ENCODE measurements at places on chromosomes 6 and 20.

DNA sequence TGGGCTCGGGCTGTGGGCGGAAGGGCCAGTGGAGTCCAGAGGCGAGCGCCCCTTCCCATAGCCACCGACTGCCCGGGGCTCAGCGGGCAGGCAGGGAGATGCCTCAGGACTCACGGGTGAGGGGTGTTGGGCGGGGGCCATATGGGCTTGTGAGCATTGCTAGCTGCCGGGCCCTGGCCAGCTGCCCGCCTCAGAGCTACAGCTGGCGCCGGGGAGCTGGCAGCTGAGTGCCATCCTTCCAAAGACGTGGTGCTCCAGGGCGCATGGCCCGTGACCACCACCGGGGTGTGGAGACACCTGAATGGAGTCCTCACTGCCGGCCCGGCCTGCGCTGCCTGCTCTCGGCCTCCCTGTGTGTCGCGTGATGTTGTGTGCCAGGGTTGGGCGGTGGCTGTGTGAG is 10.6 kb upstream of the RBBP8NL start:
- no peak for DNase-seq

DNA sequence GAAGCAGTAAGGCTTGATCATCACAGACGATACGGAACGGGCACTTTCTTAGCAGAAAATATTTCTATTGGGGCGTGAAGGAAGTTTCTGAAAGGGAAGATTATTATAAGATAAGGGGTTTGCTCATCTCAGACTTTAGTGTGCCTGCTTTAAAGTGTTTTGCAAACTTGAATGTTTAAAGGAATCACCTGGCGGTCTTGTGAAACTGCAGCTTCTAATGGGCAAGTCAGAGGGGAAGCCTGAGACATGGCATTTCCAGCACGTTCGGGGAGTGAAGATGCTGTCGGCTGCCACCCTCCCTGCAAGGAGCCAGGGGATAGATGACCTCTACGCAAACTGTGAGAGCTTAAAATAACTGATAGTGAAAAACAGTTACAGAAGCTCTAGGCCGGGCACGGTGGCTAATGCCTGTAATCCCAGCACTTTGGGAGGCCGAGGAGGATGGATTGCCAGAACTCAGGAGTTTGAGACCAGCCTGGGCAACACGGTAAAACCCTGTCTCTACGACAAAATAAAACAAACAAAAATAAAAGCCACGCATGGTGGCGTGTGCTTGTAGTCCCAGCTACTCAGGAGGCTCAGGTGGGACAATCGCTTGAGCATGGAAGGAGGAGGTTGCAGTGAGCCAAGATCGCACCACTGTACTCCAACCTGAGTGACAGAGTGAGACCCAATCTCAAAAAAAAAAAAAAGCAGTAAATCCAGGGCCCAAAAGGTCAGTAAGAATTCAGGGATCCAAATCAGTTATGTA is 2.3 kb upstream of the KIF16B start:
- DNase-seq: no peak

- no peak for DNase-seq
These were observed 81.6 kb upstream of the OPRM1 start for GRCh38 chr6:153957394-153957793.

- no peak for DNase-seq
These were observed 1.2 kb downstream of the PLAGL1 start for GRCh38 chr6:144006736-144007477.

GRCh38 chr6:17413313-17413750 is 19.9 kb downstream of the CAP2 start:
- DNase-seq: no peak

DNA sequence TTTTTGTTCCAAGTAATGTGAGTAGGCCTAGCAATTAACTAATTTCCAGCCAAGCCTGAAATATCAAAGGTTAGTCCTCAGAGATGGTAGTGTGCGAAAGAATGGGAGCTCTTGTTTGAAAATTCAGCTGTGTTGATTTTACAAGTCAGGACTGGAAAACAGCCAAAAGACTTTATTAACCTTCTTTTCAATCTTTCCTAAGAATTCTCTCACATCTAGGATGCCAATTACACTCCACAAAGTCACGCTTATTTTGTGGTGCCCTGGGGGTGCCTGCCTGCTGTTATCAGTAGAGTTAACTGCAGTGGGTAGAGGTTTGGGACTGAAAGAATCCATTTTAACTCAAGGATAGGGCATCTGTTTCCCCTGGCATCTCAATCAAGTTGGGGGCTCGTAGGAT is 30.7 kb upstream of the MAP3K4 start:
- no peak for DNase-seq

DNA sequence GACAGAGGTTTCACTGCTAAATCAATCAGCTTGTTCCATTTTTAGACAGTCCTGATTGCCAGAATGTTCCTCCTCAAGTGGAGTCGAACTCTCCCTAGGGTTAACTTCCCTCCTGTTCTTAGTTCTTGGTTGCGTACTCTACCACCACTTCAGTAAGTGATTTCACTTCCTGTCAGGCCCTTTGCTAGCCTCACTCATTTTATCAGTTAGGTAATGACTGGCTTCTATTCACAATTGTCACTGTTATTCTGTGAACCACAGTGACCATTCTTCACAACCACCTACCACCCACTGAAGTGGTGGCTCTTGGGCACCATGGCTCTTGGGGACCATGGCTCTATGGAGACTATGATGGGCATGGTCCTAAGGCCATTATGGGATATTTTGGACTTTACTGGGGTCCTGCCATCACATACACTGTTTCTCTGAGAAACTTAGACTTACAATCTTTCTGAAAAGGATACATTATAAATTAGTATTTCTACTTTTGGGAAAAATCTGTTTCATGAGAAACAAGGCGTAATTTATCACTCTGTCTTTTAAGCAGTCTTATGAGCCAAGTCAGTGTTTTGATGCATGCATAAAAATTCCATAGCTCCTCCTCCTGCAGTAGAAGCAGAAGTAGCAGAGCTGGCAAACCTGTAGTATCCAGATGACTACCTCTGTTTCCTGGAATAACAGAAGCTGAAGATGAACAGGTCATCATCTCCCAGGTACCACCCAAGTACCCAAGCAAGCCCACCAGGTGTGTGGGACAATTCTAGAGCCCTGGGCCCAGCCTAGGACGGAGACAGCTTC is 66.3 kb downstream of the ATXN1 start:
- no peak for DNase-seq

- no peak for DNase-seq
These were observed 13.4 kb upstream of the STX16 start for GRCh38 chr20:58637466-58638213.

- no peak for DNase-seq
These were observed 456.8 kb upstream of the GJE1 start for GRCh38 chr6:141675957-141676356.

DNA sequence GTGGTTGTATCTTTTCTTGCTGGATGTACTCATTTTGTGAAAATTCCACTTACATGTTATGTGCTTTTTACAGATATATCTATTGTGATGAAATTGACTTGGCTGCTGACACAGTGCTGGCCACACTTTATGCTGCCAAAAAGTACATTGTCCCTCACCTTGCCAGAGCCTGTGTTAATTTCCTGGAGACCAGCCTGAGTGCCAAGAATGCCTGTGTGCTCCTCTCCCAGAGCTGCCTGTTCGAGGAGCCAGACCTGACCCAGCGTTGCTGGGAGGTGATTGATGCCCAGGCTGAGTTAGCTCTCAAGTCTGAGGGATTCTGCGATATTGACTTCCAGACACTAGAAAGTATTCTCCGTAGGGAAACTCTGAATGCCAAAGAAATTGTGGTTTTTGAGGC is 4.9 kb downstream of the BTBD3 start:
- peak; percentile 76 for DNase-seq

DNA sequence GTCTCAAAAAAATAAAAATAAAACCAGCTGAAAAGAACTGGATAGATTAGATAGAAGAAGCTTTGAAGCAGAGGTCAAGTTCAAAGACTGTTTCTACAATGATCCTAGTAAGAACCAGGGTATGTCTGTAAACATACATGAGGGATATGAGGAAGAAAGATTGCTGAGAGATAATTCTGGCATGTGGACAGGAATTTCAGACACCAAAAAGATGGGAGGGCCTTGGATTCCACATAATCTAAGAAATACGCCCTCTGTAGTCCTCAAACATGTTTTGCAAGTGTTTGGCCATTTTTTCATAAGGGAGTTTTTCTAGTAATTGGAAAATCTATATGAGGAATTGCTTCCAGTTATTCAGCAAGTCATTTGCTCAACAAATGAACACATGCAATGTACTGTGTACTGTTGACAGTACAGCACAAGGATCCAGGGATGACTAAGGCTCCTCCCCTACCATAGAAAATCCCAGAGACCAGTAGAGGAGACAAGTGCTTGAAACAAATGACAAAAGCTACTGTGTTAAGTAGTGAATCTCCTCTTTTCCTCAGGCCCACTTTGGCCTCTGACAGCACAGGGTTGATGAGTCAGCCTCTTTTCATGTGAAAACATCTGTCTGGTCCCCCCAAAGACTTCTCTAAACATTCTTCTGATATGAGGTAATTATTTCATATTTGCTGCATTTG is 795.9 kb downstream of the MAFB start:
- DNase-seq: no peak

- no peak for DNase-seq
These were observed 268.8 kb downstream of the LMBRD1 start for GRCh38 chr6:69527921-69528476.

DNA sequence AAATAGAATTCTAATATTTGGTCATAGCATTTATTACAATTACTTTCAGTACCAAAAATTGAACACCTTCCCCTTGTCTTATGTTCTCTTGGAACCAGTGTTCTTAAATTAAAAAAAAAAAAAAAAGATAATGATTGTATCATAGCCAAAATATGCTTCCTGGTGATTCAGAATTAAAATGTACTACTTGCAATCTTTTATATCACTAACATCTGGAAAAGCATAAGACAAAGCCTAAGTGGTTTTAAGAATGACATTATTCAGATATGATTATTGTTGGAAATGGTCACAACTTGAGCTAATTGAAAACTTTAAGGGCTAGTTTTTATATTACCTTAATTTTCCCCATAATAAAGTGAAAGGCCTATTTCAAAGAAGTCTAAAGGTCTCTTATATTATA is 493.3 kb upstream of the MARCKS start:
- no peak for DNase-seq

- DNase-seq: no peak
These were observed 44.3 kb upstream of the SLC4A11 start for GRCh38 chr20:3283222-3283820.

GRCh38 chr6:124887872-124888580 is 74.2 kb upstream of the RNF217 start:
- DNase-seq: no peak

- DNase-seq: no peak
These were observed 344.6 kb upstream of the MARCKS start for GRCh38 chr6:113512576-113512975.

- no peak for DNase-seq
These were observed 105.6 kb upstream of the GPR6 start for GRCh38 chr6:109872549-109872948.
